ENCODE measurements at places on chromosomes 4 and X.
A peak's percentile ranks its signal among the peaks of the same experiment; 100 is the strongest.

- no peaks in the 10 kb centered on the region for H3K36me3 ChIP-seq
- H3K4me1 ChIP-seq = no peaks in the 10 kb centered on the region
- H3K27me3 ChIP-seq = no peaks in the 10 kb centered on the region
- DNase-seq = no peak
- no peak overlapping the region for H3K27ac ChIP-seq
- H3K4me3 ChIP-seq = no peak overlapping the region
Observed at GRCh38 chr4:183517781-183518180, 12.9 kb downstream of the ING2 start.

GRCh38 chrX:72475952-72476668 is 96.5 kb downstream of the HDAC8 start:
- DNase-seq = no peak
- no peaks in the 10 kb centered on the region for H3K36me3 ChIP-seq
- no peaks in the 10 kb centered on the region for H3K4me1 ChIP-seq
- no peak overlapping the region for H3K27ac ChIP-seq

DNA sequence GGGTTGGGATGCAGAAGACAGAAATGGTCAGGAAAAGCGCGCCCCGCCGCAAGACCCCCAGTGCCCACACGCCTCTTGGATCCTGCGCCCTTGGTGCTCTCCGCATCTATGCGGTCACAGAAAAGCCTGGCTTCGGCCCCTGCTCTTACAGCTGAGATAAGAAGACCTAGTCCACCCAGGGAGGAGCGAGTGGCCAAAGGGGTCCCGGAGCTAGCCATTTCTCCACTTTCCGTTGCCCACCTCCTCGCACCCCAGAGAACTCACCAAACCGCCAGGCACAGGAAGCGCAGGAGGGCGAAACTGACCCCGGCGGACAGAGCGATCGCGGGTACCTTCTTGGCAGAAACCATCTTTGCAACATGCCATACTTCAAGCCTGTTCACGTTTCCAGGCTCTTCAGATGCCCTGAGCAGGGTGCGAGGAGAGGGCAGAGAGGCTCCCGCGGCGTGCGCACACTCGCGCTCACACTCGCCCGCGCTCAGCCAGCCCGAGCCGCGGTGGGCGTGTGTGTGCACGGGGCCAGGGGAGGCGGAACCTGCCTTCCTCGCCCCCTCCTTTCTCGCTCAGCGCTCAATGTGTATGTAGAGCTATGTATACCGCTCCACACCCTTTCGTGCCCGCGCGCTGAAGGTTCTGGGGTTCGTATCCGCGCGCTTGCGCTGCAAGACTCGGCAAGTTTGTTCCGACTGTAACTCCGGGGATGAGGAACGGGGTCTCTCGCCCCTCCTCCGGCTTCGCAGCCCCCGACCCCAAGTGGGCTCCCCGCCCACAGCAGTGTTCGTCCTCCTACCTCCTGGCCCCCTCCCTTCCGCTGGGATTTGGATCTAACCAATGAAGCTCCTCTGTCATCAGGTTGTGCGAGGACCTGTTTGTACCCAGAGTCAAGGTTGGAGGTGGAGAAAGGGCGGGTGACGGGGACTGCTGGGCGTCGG is at the start of gene GABRA4:
Gene GABRA4 (minus strand): TSS at position 507 of the 932 bp plus-strand sequence. CDS start 157 bp downstream, at position 350.
- H3K27ac ChIP-seq = no peak within 1 kb of the TSS
- H3K36me3 ChIP-seq = no peaks in the 10 kb centered on the region
- peaks cover 12% of the 10 kb centered on the region for H3K4me1 ChIP-seq
- no peak for DNase-seq

DNA sequence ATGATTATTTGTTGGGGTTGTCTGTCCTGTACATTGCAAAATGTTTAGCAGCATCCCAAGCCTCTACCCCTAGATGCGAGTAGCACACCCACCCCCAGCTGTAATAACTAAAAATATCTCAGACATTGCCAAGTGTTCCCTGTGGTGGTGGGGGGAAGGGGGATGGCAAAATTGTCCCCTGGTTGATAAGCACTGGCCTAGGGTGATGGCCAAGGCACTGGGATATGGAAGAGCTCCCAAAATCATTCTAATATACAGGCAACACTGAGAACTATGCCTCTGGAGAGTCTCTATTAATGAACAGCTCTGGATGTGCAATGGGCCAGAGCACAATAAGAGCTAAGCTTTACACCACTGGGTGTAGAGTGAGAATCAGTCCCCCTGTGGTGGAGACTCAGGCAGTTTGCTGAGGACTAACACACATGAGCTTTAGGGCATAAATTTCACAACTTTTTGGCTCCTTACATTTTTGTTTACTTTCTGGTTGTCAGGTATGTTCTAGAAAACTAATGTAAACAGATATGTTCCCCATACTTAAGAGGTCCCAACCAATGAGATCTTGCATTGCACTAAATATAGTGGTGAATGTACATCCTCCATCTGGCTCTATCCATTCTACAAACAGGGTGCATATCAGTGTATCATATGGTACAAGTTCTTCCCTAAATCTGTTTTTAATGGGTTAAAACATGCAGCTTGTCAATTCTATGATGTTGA is 34.5 kb downstream of the EDNRA start:
- H3K36me3 ChIP-seq = no peaks in the 10 kb centered on the region
- H3K27me3 ChIP-seq = no peaks in the 10 kb centered on the region
- no peak overlapping the region for H3K27ac ChIP-seq
- no peak for DNase-seq
- H3K4me1 ChIP-seq = peaks cover 5% of the 10 kb centered on the region

- no peak for DNase-seq
Observed at GRCh38 chr4:20283039-20283438, 31.3 kb downstream of the SLIT2 start.

DNA sequence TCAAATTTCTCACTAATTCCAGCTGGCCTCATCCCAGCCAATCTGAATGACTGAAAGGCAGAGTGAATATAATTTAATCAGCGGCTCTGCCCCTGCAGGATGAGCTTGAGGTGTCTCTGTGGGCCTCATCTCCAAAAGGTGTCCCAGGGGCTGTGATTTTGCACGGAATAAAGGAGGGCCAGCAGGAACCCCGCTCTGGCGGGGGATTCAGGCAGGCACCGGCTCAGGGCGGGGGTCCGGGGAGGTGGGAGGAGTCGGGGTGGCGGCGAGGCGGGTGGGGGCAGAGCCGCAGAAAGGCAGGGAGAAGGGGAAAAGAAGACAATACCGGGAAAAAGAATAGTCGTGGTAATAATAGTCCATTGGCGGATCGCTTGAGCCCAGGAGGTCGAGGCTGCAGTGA is 16.0 kb upstream of the ERCC6L start:
- no peaks in the 10 kb centered on the region for H3K27me3 ChIP-seq
- H3K36me3 ChIP-seq = no peaks in the 10 kb centered on the region
- no peak overlapping the region for H3K27ac ChIP-seq
- H3K4me3 ChIP-seq = no peak overlapping the region
- H3K4me1 ChIP-seq = no peaks in the 10 kb centered on the region

- no peak overlapping the region for H3K27ac ChIP-seq
- no peaks in the 10 kb centered on the region for H3K27me3 ChIP-seq
- no peaks in the 10 kb centered on the region for H3K4me1 ChIP-seq
- no peak overlapping the region for H3K4me3 ChIP-seq
- no peak for DNase-seq
- peaks cover 51% of the 10 kb centered on the region for H3K36me3 ChIP-seq
Observed at GRCh38 chr4:38905652-38906385, 38.2 kb downstream of the FAM114A1 start.

DNA sequence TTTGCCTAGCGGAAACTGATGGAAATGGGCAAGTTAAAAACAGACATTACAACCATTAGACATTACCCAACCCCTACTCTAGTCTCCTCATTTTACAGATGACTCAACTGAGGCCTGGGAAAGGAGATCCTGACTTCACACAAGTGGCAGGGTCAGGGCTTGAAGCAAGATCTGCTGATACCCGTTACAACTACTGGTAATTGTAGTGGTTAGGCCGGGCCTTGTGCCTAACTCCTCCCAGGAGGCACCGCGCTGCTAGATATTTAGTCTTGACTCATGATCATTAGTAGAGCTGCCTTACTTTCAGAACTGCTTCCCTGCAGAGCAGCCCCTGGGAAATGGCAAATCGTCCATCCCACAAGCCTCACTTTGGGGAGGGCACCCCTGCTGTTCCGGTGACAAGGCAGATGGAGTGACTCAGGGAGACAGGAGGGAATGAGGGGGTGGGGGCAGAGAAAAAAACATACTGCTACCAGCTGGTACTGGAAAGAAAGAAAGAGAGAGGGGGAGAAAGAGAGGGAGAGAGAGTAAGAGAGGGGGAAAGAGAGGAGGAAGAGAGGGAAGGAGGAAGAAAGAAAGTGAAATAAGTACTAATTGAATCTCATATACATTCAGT is 12.2 kb downstream of the ARHGEF6 start:
- DNase-seq = no peak
- H3K27me3 ChIP-seq = no peaks in the 10 kb centered on the region
- no peaks in the 10 kb centered on the region for H3K36me3 ChIP-seq
- peaks cover 28% of the 10 kb centered on the region for H3K4me1 ChIP-seq
- peak overlapping the region; percentile 84 for H3K4me3 ChIP-seq
- H3K27ac ChIP-seq = peak overlapping the region; percentile 94

- no peaks in the 10 kb centered on the region for H3K4me1 ChIP-seq
- no peak overlapping the region for H3K4me3 ChIP-seq
- H3K27me3 ChIP-seq = no peaks in the 10 kb centered on the region
- H3K36me3 ChIP-seq = no peaks in the 10 kb centered on the region
- no peak for DNase-seq
- no peak overlapping the region for H3K27ac ChIP-seq
Observed at GRCh38 chr4:123517176-123517575, 120.6 kb downstream of the SPRY1 start.

DNA sequence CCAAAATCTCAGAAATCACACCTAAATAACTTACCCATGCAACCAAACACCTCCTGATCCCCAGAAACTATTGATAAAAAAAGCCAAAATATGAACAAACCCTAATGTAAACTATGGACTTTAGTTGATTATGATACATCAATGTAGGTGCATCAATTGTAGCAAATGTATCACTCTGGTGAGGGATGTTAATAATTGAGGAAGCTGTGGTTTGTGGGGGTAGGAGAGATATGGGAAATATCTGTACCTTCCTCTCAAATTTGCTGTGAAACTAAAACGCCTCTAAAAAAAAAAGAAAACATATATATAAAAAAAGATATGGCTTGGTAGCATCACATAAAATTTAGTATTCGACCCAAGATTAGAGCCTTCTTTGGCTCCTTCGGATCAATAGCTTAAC is 144.3 kb upstream of the CPEB2 start:
- DNase-seq = no peak
- H3K4me1 ChIP-seq = peaks cover 2% of the 10 kb centered on the region
- H3K27ac ChIP-seq = no peak overlapping the region
- H3K4me3 ChIP-seq = no peak overlapping the region
- H3K36me3 ChIP-seq = no peaks in the 10 kb centered on the region

GRCh38 chr4:162457071-162457865 is 293.5 kb upstream of the FSTL5 start:
- H3K27ac ChIP-seq = no peak overlapping the region
- H3K36me3 ChIP-seq = no peaks in the 10 kb centered on the region
- H3K4me1 ChIP-seq = no peaks in the 10 kb centered on the region
- H3K27me3 ChIP-seq = no peaks in the 10 kb centered on the region

DNA sequence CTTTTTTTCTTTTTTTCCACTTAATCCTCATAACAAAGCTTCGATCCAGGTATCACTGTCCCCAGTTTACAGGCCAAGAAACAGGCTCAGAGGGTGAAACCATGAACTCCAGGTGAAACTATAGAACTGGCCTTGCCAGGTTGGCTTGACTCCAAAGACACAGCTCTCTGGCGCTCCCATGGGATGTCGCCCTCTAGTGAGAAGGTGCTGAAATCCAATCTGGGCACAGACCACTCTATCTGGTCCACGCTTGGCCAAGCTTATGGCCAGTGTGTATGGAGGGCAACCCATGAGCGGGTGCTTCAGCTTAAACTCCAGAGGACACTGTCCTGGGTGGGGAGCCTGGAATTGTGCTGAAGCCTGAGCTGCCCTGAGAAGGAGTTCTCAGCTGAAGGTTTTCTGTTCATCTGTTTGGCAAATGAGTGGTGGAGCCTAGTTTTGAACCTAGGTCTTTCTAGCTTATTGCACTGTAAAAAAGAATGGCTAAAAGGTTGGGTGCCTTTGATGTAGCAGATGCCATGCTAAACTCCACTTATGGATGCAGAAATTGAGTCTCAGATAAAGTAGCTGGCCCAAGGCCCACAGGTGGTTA is 70.5 kb downstream of the SEL1L3 start:
- no peak for DNase-seq
- no peak overlapping the region for H3K4me3 ChIP-seq
- no peaks in the 10 kb centered on the region for H3K4me1 ChIP-seq
- no peaks in the 10 kb centered on the region for H3K36me3 ChIP-seq

DNA sequence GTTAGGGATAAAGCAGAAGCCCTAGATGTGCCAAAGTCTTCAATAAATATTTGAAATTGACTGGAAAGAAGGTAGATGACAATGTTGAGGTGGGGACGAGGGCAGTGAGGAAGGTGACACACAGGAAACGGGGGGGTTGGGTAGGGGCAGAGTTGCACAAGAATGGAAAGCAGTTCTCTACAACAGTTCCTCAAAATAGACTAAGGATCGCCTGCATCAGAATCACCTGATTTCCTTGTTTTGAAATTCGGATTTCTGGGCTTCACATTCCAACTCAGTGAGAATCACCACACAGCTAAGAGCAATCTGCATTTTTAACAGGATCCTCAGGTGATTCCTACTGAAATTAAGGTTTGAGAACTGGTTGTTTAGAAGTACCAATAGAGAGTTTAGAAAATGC is 70.6 kb downstream of the ARFIP1 start:
- no peak overlapping the region for H3K27ac ChIP-seq
- H3K36me3 ChIP-seq = peaks cover 3% of the 10 kb centered on the region
- DNase-seq = no peak
- no peak overlapping the region for H3K4me3 ChIP-seq
- H3K27me3 ChIP-seq = no peaks in the 10 kb centered on the region
- H3K4me1 ChIP-seq = no peaks in the 10 kb centered on the region

DNA sequence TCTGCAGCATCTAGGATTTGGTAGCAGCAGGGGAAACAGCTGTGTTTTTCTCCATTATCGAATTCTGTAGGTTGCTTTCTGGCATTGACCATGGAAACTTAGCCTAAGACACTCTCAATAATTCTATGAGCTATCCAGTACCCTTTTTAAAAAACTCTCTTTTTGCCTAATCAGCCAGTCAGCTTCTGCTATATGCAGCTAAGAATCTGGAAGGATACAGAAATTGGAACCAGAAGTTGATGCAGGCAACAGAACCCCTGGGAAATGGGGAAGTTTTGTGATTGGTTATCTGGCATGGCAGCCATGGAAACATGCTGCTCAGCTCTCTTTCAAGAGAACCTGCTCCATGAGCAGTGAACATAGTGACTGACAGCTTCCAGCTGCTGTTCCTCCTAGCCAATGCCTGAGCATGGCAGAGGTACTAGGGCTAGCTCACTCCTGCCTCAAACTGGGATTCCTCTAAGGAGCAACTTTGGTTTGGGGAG is 417.6 kb upstream of the MAOA start:
- no peaks in the 10 kb centered on the region for H3K36me3 ChIP-seq
- no peak overlapping the region for H3K27ac ChIP-seq
- no peaks in the 10 kb centered on the region for H3K27me3 ChIP-seq
- no peaks in the 10 kb centered on the region for H3K4me1 ChIP-seq

DNA sequence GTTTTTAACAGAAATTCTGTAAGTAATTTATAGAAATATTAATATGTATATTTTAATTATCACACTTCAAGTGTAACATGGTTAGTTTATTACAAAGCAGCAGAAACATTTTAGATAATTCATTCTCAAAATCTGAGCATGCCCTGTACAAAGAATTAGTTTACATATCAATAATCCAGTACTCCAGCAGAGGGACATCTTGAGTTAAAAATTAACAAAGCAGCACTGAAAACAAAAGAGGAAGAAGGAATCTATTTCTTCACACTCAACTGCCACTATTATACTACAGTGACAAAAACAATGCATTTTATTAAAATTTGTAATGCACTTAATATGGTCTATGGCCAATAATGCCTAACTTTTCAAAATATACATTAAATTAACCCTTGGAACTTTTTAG is 179.1 kb upstream of the KLHL4 start:
- H3K27ac ChIP-seq = no peak overlapping the region
- no peaks in the 10 kb centered on the region for H3K27me3 ChIP-seq
- no peaks in the 10 kb centered on the region for H3K36me3 ChIP-seq
- DNase-seq = no peak
- no peak overlapping the region for H3K4me3 ChIP-seq
- no peaks in the 10 kb centered on the region for H3K4me1 ChIP-seq

Data from thoracic aorta (tissue), 2 donors.